ENCODE measurements at places on chromosomes 16 and 17.

GRCh38 chr17:64131606-64132270 lies 1.8 kb upstream of the ERN1 start:
- no peak overlapping the region for H3K27ac ChIP-seq
- peaks cover 30% of the 10 kb centered on the region for H3K4me1 ChIP-seq
- DNase-seq: no peak
- H3K4me3 ChIP-seq: no peak overlapping the region
- H3K27me3 ChIP-seq: no peaks in the 10 kb centered on the region

GRCh38 chr17:50210240-50211225 lies 9.1 kb upstream of the COL1A1 start:
- no peak overlapping the region for H3K4me3 ChIP-seq
- H3K36me3 ChIP-seq: no peaks in the 10 kb centered on the region
- H3K4me1 ChIP-seq: peaks cover 14% of the 10 kb centered on the region
- DNase-seq: no peak
- peaks cover 54% of the 10 kb centered on the region for H3K27me3 ChIP-seq
- no peak overlapping the region for H3K27ac ChIP-seq

DNA sequence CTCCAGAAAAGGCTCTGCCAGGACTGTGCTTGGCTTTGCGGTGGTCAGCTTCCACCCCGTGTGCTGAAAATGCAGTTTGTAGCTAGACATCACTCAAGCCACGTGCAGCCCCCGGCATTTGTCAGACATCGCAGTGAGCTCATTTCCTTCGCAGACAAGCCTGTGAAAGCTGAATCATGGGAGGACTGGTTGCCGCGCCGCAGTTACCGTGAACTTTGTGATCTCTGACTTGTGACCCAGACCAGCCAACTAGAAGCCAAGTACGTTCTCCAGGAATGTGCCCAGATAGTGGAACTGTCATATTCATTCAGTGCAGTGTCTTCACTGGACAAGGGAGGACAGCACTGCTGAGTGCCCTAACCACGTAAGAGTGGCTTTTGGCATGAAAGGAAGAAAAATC lies 58.1 kb downstream of the NDE1 start:
- peaks cover 14% of the 10 kb centered on the region for H3K4me1 ChIP-seq
- no peak overlapping the region for H3K4me3 ChIP-seq
- no peak overlapping the region for H3K27ac ChIP-seq

- H3K27me3 ChIP-seq: no peaks in the 10 kb centered on the region
- H3K4me1 ChIP-seq: peaks cover 13% of the 10 kb centered on the region
- no peaks in the 10 kb centered on the region for H3K36me3 ChIP-seq
- no peak overlapping the region for H3K27ac ChIP-seq
- no peak overlapping the region for H3K4me3 ChIP-seq
Observed at GRCh38 chr17:70345061-70345460, 175.7 kb downstream of the KCNJ2 start.

DNA sequence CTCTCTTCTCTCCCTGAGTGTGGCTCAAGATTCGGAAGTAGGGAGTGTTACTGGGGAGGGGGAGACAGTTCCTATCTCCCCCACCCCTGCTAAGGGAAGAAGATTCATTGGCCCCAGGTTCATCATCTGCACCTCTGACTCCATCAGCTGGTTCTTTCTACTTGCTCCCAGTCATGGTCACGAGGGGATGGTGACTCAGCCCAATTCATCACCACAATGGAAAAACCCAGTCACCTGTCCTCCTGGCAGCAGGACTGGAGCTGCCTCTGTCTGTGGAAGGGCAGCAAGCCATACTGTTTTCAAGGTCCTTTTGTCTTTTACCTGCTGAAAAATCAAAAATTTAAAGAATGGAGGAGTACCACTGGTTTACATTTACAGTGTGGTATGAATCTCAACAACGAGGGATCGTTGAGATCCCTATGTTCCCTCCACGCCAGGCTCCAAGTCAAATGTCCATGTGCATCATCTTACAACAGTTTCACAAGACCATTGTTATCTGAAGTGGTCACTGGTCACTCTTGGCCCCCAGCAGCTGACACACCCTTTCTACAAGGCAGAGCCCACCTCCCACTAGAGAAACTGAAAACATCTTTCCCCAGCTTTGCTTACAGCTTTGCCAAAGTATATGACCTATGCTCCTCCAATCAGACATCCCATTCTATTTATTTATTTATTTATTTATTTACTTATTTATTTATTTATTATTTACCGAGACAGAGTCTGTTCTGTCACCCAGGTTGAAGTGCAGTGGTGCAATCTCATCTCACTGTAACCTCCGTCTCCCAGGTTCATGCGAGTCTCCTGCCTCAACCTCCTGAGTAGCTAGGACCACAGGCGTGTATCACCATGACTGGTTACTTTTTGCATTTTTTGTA lies 40.4 kb upstream of the NDRG4 start:
- H3K4me3 ChIP-seq: no peak overlapping the region
- H3K4me1 ChIP-seq: peaks cover 4% of the 10 kb centered on the region
- H3K27ac ChIP-seq: no peak overlapping the region
- peak; percentile 38 for DNase-seq

- no peak overlapping the region for H3K4me3 ChIP-seq
- no peaks in the 10 kb centered on the region for H3K36me3 ChIP-seq
- no peak for DNase-seq
- H3K27me3 ChIP-seq: no peaks in the 10 kb centered on the region
- no peak overlapping the region for H3K27ac ChIP-seq
- no peaks in the 10 kb centered on the region for H3K4me1 ChIP-seq
Observed at GRCh38 chr16:26857371-26857770, 209.4 kb upstream of the C16orf82 start.

GRCh38 chr16:30892670-30893416 lies 1.0 kb downstream of the BCL7C start:
- DNase-seq: no peak
- H3K36me3 ChIP-seq: peaks cover 20% of the 10 kb centered on the region
- H3K4me1 ChIP-seq: peaks cover 44% of the 10 kb centered on the region
- peak overlapping the region; percentile 88 for H3K4me3 ChIP-seq
- peak overlapping the region; percentile 85 for H3K27ac ChIP-seq
- no peaks in the 10 kb centered on the region for H3K27me3 ChIP-seq

DNA sequence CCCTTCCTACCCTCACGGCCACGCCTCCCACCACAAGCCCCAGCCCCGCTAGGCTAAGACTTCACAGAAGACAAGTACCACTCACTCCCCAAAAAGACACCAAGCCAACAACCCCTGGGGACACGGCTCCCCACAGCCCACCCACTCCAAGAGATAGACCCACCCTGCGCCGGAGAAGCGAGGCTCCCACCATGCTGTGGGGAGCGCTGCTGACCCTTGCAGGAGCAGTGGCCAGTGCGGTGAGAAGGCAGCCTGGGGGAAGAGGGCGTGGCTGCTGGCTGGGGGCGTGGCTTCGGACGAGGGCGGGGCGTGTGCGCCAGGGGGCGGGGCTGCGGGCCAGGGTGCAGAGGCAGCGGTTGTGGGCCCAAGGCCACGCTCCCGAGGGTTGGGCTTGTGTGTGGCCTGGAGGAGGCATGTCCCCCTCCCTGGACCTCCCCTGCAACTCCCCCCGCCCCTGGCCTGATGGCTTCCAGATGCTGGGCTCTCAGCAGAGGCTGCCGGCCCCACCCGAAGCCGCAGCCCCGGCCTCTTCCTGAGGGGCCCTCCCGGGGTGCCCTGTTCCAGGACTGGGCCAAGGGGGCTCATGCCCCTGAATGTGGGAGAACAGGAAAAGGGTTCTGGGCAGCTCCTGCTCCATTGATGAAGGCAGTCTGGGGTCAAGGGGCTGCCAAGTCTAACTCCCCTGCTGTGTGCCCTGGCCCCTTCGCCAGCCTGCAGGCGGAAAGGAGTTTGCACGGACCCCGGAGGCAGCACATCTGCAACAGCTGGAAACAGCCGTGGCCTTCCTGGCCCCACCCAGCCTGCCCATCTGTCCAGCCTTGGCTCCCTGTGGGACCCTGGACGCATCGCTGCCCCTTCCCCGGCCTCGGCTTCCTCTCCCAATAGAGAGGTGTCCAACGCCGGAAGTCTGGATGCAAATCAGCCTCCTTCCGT lies 9.1 kb downstream of the TFAP4 start:
- H3K27ac ChIP-seq: peak overlapping the region; percentile 52
- H3K36me3 ChIP-seq: peaks cover 23% of the 10 kb centered on the region
- DNase-seq: no peak
